ENCODE measurements at places on chromosomes 16 and 17.
A peak's percentile ranks its signal among the peaks of the same experiment; 100 is the strongest.

DNA sequence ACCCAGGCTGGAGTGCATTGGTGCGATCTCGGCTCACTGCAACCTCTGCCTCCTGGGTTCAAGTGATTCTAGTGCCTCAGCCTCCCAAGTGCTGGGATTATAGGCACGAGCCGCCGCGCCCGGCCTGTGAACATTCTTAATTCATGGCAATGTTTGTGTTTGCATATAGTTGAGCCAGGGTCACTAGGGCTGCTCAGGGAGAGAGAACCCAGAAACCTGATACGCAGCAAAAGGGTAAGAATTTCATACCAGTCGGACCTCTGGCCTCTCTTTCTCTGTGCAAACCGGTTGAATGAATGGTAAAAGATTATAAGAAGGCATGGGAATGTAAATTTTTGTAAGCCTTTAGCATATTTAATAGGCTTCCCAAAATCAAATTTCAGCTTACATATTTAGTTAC, 6.9 kb upstream of the TMEM98 start:
- DNase-seq: no peak

- DNase-seq: no peak
These were observed 2.6 kb downstream of the MXRA7 start for GRCh38 chr17:76707985-76708807.

DNA sequence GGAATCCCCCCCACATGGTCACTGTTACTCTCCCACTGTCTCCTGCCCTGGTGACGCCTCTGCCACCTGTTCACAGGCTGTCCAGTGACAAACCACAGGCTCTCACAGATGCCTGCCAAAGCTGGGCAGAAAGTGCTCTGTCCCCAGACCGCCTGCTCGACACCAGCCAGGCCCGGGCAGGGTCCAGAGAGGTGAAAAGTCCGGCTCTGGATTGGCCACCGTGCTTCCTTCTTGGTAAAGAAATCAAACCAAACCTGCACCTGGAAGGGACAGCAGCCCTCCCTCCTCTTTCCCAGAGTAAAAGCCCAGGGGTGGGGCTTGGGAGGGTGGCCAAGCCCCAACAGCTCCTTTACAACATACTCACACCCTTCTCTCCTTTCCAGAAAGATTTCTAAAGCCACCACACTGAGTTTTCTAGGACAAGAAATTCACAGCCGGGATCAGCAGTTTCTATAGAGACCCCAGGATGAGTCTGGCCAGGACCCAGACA, 6.2 kb downstream of the PCGF2 start:
- no peak for DNase-seq

DNA sequence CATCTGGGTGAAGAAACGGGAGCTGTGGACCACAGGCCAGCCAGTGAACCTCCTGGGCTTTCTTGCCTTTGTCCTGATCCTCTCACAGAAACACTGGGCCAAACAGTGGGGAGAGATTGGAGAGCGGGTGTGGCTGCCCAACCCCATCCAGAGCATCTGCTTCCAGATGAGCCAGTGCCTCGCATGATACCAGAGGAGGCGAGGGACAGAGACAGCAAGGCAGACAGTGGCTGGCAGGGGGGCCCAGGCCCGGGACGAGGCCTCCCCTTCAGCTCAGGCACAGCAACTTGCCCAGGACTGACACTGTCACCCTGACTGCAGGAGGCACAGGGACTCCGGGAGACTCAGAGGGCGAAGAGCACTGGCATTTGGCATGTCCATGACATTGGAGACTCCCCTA, 12.0 kb downstream of the ARHGEF15 start:
- no peak for DNase-seq

DNA sequence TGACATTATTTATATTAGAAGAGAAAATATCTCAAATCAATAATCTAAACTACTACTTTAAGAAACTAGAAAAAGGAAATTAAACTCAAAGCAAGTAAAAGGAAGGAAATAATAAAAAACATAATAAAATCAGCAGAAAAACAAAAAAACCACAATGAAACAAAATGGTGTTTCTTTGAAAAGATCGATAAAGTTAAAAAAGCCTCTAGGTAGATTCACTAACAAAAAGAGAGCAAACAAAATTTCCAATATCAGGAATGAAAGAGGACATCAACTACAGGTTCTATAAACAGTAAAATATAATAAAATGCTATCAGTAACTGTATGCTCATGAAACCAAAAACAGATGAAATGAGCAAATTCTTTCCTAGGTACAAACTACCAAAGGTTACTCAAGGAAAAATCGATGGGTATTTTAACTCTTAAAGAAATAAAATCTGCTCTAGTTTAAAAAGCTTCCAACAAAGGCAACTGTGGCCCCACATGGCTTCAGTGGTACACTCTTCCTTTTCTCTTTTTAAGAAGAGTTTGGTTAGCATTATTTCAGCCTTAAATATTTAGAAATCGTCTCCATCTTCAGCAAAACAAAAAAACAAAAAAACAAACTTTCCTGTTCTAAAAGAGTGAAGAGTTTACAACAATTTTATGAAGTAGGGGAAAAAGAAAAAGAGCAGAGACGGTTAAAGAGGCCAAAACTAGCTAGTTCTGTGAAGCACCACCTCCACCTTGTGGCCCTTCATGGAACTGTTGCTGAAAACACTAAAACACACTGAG, 102.2 kb downstream of the TRIM37 start:
- peak; percentile 42 for DNase-seq

DNA sequence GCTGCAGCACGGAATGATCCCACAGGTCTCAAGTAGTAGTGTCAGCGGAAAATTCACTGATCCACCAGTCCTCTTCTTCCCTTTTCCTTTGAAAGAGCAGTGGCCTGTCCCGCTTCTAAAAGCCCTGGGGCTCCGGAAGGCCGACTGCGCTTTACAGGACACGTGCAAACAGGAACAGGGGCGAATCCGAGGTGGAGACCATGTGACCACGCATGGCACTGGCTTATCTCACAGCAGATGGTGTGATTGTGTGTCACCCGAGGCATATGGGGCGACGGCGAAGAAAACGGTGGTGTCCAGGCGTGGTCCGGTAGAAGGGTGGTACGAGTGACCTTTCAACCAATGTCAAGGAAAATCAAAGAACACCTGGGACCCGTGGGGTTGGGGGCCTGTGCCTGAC, 12.0 kb upstream of the KCNJ18 start:
- DNase-seq: no peak

GRCh38 chr16:30724641-30725417, 23.4 kb upstream of the PHKG2 start:
- DNase-seq: no peak

DNA sequence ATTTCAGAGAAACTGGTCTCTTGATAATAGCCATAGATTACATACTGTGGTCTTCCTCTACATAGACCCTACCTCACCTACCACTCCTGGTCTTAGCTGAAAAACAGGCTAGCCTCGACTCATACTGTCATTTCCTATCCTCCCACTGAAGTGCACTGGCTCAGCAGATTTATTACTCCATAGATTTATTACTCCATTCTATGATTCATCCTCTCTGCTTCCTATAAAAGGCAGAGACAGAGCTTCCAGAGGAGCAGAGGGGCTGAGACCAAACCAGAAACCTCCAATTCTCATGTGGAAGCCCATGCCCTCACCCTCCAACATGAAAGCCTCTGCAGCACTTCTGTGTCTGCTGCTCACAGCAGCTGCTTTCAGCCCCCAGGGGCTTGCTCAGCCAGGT, at the start of gene CCL7:
Gene CCL7 (plus strand): TSS at position 253 of the 400 bp plus-strand sequence. CDS start 70 bp downstream, at position 323.
- no peak for DNase-seq

DNA sequence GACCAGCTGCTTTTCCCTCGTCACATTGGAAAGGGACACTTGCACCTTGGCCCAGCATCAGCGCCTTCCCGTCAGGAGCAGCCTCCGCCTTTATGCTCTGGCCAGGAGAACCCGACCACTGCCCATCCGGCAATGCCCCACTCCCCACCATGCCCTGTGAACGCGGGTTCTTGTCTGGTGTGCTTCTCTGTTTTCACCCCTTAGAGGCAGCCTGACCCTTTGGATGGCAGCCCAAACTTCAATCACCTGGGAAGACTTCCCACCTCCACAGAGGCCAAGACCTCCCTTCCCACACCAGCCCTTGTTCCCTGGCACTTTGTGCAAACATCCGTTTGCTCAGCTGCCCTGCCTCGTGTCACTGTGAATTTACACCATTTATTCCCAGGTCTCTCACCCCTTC, 87.0 kb downstream of the DNAH17 start:
- no peak for DNase-seq

DNA sequence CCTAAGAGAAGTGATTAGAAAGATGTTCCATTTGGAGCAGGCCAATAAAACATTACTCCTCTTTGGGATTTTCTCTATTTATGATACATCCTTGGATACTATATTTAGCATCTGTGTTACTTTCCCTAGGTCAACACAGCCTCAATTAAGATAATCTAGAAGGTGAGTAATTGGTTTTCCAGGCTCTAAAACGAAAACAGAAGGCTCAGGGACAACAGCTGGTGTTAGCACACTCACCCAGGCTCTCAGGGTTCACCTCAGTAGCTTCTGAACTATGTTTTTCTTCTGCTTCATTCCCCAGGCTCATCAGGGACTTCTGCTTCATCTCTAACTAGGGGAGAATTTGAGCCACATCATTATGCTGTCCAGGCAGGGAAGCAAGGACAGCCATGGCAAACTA, 76.6 kb downstream of the ZZEF1 start:
- DNase-seq: no peak

DNA sequence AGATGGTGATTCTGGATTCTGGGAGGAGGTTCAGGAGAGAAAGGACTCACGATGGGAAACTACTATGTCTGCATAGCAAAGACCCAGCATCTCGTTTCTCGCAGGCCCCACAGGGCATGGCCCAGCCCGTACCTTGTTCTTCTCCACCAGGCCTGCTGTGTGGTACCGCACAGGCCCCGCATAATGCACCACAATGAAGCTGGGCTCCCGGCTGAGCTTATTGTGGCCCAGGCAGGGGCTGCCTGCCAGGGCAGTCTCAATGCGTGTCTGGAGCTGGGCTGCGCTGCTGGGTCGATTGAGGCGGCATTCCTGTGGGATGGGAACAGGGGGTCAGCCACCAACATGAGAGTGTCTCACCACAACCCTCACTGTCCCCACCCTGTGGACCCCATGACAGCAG, 20.4 kb downstream of the ZNHIT3 start:
- DNase-seq: no peak

- DNase-seq: no peak
These were observed 158.8 kb upstream of the GSE1 start for GRCh38 chr16:85454171-85454872.

DNA sequence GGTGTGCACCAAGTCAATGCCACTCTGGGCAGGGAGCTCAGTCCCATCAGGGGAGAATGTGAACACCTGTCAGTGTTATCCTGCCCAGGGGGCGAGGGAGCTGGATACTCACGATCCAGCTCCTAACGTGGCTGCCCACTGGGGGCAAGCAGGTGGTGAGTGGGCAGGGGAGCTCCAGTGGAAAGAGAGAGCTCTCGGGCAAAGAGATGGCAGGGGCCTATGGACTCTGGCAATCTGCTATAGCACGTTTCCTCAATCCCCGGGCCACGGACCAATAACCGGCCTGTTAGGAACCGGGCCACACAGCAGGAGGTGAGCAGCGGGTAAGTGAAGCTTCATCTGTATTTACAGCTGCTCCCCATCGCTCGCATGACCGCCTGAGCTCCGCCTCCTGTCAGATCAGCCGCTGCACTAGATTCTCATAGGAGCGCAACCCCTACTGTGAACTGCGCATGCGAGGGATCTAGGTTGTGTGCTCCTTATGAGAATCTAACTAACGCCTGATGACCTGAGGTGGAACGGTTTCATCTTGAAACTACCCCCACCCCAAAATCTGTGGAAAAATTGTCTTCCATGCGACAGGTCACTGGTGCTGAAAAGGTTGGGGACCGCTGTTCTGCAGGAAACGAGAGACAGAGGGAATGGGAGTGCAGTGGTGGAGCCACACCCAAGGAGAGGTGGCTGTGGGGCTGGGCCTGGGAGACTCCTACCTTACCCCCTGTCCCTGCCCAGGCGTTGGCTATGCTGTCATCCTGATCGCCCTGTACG, 15.6 kb downstream of the SLC6A2 start:
- DNase-seq: no peak

GRCh38 chr17:42618442-42619150, 9.1 kb downstream of the TUBG1 start:
- DNase-seq: peak; percentile 70

DNA sequence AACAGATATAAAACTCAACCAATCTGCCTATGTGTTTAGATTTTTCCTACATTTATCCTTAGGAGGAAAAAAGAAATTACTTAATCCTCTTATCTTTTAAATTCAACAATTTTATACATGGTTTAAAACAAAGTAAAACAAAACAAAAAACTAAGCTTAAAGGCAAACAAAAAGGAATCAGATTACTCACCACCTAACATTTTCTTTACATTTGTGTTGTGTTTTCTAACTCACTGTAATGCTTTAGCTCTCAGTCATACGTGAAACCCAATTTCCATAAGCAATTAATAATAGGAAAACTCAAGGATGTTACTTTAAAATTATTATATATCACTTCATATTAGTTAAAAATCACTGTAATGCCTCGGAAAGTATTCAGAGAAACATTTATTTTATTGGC, 6.7 kb upstream of the IRX5 start:
- DNase-seq: no peak

DNA sequence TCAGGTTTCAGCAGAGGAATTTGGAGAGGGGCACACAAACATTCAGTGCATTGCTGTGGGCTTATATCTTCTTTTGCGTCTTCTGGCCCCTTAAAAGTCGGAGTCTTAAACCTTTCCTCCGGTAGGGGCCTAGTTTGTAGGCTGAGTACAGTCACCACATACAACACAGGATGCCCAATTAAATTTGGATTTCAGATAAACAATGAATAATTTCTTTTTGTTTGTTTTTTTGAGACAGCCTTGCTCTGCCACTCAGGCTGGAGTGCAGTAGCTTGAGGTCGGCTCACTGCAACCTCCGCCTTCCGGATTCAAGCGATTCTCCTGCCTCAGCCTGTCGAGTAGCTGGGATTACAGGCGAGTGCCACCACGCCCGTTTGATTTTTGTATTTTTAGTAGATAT, 26.7 kb upstream of the ADORA2B start:
- no peak for DNase-seq

DNA sequence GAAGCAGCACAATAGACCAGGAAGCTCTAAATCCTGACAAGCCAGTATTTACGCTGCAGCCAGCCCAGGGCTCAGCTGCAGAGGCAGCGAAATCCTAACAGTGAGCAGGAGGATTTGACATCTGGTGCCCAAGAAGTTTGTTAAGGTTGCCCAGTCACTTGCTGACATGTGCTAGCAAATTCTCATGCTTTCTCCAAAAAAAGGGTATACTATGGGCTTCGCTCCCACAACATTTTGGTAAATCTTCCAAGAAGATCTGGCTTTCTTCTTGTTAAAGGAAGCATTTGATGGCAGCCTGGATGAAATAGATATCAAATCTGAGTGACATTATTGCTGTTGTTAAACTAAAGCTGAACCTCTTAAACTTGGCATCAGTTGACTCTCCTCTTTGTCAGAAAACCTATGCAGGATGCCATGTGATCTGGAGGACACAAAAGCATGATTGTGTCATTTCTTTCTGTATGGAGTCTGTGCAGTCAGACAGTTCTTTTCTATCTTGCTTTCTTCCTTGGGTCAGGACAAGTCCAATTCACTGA, 949.7 kb upstream of the RBFOX1 start:
- no peak for DNase-seq

GRCh38 chr16:278863-279366, 1.5 kb upstream of the ARHGDIG start:
- DNase-seq: peak; percentile 61

Data from RWPE1 (cell line).